ENCODE measurements at places on chromosomes 5 and 9.

- DNase-seq = no peak
These were observed 5.6 kb downstream of the FRRS1L start for GRCh38 chr9:109161471-109161870.

DNA sequence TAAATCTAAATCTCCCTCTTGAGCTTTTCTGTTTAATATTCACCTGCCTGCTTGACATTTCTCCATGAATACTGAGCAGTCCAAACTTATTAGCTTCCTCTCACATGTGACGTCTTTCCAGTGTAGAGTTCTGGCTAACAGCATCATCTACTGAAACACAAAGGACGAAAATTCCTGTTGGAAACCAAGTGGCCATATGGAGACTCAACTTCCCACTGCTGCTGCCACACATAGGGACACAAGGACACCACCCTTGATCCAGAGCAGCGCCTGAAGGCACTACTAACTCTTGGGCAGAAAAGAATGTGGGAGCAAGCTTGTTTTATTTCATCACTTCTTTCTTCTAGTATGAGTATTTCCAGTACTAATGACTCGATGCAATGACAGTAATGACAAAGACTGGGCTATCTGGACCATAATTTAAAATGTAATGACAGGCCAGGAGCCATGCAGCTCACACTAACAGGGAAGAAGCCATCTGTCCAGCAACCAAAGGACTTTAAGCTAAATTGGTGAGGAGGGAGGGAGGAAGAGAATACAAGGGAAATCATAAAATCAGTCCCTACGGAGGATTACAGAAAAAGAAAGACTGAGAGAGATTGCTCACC, 19.2 kb downstream of the RNF130 start:
- DNase-seq = no peak

GRCh38 chr9:116234081-116234480, 80.5 kb downstream of the PAPPA start:
- no peak for DNase-seq

DNA sequence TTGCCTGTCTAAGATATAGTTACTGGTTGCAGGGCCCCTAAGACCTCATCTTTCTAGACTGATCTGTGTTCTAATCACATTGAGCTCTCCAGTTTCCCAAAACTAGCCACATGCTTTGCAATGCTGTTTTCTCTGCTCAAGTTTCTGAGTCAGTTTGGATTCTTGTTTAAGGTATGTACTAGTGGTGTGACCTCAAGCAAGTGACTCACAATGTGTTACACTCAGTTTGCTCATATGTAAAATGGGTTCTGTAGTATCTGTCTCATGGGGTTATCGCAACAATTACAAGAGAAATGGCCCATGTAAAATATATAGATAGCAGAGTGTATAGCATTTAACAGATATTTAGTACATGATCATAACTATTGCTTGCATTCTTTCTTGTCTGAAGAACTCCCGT, 153.1 kb upstream of the ELL2 start:
- DNase-seq = no peak

- DNase-seq = no peak
These were observed 288.3 kb upstream of the NR4A3 start for GRCh38 chr9:99533421-99533820.

GRCh38 chr9:99370376-99370775, 148.3 kb downstream of the SEC61B start:
- DNase-seq = no peak

DNA sequence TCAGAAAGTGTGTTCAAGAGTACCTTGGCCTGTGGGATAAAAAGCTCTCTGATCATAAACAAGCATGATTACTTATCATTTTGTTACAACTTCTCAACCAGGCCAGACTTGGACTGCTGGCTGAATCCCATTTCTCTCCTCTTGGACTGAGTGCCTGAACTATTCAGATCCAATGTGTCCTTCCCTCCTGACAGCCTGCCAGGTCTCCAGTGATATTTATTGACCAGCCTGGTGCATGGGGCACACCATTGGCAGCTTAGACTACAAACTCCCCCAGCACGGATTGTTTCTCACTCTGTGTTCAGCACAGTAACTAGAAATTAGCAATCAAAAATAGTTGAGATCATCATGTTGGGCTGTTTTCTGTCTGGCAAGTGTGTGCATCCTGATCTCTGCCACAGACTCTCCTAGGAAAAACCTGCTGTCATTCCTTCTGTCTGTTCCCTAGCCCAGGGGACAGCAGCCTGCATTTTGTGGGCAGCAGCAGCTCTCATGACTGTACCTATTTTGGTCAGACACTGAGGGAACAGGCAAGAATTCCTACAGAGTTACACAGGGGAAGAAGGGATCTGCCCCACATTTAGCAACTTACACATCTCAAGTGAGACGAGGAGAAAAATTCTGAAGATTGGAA, 348.1 kb downstream of the ADAMTS6 start:
- DNase-seq = no peak
